ENCODE measurements at places on chromosomes 3 and 15.

DNA sequence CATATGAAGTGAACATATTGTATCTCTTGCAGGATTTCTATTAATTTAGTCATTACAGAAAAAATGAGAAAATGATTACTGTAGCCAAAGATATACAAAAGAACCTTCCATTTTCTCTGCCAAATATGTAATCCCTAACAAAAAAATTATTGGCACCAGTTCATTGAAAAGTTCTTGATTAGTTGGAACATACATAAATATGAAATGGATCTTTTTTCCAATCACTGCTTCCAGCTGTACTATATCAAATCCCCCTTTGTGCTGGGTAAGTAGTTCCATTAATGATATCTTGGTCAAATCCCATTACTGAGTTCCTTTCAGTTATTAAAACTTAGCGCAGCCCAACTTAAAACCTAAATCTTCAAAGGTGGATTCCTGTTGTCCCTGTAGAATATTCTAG is 263.8 kb downstream of the SLC9A9 start:
- no peak for ATAC-seq

GRCh38 chr3:31180274-31180673 is 285.8 kb upstream of the GADL1 start:
- ATAC-seq, result no peak

DNA sequence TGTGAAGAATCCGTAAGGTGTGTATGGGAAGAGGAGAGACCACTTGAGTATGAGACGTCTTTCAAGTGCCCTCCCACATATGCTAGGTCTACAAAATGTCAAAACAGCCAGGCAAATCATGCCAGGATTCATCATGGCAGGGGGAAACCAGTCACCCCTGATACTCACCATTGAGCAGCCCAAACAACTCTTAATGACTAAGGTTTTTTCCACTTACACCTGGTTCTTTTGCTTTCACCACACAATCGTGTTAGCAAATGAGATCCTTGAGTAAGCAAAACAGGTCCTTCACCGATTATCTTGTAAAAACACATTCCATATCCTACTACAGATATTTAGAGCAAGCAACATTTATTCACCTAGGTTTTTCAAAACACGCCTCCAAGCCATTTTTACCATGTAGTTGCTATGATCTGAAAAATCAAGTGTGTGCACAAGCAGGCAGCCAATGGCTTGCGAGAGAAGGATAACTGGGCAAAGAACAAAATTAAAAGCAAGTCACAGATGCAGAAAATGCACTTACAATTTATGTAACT is 177.5 kb upstream of the LPP start:
- no peak for ATAC-seq

DNA sequence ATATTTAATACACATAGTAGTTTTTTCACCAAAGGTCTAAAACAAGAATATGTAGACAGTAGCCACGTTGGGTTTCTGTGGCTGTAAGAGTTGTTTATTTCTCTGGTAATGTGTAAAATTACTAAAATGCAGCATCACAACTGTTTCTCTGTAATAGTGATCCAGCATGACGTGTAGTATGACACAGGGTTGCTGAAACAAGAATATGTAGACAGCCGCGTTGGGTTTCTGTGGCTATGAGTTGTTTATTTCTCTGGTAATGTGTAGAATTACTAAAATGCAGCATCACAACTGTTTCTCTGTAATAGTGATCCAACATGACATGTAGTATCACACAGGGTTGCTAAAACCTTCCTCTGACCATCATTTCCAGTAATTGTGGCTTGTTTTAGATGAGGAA is 153.6 kb upstream of the ZNF717 start:
- ATAC-seq, result no peak

DNA sequence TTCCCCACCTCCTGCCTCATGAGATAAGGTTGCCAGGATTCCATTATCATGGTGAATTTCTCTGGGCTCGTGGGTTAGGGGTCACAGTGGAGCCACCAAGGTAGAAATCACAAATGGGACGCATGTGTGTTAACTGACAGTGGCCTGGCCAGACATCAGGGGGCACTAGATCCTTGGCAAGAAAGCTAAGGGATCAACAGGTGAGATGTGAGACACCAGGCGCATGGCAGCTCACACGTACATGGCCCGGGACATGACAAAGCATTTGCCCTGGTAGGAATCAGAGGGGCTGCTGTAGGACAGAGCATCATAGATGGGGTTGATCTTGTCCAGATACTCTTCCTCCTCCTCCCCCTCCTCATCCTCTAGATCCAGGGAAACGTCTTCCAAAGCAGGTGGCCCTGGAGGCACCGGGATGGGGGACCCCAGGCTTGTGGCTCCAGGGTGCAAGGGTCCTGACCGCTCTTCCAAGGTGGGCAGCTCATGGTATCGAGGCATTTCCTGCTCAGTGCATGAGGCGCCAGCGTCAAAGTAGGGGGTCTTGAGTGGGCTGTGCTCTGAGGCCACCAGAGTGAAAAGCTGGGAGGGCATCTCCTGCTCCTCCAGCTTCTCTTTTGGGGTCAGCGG is 24.6 kb downstream of the ZBED2 start:
- ATAC-seq, result no peak

DNA sequence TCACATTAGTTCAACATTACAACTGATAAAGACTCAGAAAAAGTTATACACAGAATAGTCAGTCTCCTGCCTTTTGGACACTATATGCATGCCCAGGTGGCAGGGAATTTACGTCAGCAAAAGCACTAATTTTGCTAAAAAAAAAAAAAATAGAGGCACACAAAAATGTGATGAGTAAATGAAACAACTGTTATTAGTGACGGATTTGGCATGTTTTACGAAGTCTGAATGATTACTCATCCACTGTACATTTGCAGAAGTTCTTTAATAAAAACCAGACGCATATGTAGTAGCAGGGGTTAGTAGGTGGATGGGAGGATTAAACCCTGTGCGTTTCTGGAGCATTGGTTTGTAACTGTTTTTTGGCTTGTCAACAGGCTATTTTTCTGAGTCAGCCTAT is 99.0 kb downstream of the MITF start:
- ATAC-seq, result no peak

- no peak for ATAC-seq
These were observed 455.5 kb downstream of the MAGI1 start for GRCh38 chr3:65583188-65583587.

DNA sequence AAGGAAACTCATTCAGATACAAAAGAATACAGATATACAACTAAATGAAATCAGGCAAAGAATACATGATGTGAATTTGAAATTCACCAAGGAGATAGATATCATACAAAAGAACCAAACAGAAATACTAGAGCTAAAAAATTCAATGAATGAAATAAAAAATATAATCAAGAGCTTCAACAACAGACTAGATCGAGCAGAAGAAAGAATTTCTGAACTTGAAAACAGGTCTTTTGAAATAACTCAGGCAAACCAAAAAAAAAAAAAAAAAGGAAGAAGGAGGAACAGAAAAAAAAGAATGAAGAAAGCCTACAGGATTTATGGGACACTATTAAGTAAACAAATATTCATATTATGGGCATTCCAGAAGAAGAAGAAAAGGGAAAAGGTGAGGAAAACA is 137.8 kb downstream of the DMXL2 start:
- ATAC-seq, result no peak

DNA sequence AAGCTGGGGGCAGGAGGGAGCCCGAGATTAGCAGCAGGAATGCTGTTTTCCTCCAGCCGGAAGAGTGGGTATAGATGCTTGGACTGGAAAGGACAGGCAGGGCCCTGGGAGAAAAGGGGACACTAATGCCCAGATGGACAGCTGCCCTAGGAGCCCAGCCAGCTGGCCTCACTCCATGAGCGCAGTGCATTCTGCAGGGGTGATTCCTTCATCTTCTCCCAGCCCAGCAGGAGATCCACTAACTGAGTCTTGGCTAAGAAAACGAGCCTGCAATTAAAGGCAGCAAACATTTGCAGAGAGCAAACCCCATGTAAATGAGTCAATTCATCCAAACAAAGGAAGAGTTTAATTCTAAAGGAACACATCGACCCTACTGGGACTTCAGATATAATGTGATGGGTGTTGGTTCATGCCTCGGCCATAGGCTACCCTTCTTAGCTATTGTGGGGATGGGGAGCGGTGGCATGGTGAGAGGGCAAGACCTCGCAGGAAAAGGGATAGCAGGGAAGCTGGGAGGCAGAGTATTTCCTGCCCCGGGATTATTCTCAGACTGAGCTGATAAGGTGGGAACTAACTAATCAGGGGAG is 13.3 kb upstream of the MINAR1 start:
- no peak for ATAC-seq

DNA sequence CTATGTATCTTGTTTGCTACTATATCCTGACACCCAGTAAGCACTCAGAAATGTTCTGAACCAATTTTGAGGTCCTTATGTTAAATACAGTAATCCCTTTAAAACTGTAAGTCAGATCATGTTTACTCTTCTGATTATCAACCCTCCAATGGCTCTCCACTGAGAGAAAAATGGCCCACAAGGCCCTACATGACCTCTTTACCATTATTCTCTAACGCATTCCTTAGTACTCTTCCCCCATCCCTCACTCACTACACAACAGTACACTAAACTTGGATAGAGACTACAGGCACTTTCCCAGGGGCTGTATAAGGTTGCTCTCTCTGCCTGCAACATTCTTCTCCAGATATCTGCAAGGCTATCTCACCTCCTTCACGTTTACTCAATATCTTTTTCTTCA is 1.9 kb downstream of the TOPBP1 start:
- ATAC-seq, result no peak

DNA sequence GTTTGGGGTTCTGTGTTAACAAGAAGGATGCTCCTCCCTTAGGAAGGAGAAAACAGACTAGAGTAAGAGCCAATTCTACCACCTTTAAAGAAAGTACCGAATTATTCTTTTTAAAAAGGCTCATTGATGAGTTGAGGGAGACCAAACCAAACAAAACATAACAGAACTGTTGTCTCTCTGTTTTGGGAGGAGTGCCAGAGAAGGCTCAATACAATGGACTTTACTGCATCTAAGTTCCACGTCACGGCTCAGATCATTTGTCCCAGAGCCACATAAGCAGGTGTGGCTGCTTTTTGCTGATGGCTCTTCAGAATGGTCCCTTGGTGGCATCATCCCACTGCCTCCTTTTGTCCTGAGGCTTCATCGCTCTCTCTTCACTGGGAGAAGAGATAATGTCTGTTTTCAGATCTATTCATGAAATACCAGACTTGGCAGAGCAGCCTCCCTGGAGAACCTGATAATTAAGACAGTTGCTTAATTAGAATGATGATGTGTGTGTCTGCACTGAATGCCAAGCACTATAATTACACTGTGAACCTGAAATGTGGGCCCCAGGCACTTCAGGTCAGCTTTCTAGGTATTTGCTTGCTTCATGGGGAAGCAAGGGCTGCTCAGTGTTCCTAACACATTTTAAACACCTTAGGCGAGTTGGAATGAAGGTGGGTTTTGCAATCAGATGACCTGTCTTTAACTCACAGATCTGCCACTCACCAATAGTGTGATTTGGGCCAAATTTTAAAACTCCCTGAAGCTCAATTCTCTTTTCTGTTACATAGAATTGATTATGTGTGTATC is 335.2 kb upstream of the MCTP2 start:
- ATAC-seq, result no peak

DNA sequence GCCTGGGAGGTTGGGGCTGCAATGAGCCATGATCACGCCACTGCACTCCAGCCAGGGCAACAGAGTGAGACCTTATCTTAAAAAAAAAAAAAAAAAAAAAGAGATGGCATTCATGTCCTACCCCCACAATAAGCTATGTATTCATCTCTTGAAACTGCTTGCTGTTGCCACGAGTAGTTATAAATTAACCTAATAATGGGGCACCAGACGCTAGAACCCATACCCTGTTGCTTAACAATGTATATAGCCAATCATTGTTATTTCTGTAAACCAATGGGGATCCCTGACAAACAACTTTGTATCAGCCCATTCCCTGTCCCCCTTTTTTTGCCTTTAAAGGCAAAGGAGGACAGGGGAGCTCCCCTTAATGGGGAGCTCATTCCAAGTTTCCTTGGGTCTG is 2.8 kb upstream of the LACTB start:
- no peak for ATAC-seq

- no peak for ATAC-seq
These were observed 23.5 kb upstream of the ATP2C1 start for GRCh38 chr3:130870423-130870822.

DNA sequence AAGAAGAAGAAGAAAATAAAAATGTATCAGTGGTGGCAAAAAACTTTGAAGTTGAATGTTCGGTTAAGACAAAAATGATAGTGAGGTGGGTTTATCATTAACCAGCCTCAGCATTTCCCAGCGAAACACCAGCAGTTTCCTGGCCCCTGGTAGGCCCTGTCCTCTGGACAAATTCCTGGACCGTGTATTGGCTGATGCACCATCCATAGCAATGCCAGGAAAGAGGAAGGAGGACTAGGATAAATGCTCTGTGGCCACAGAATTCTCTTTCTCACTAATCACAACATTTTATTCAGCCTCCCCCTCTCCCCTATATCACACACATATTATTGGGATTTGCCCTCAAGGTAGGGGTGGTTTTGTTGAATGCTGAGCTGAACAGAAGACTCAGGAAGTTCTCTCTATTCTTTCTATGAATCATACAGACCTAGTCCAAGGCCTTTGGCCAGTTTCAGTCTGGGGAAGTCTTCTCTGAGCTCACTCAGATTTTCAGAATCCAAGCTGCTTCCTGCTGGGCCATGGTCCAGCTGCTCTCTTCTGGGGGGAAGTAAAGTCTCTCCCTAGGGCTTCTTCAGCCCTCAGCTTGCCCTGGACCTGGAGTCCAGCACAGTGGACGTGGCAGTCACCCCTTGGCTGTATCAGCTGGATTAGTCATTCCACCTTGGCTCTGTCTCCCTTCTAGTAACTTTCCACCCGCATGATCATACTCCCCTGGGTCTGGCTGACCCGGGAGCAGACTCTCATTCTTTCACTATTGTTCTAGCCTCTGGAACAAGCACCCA is 27.6 kb downstream of the SLC28A1 start:
- peak; percentile 62 for ATAC-seq

DNA sequence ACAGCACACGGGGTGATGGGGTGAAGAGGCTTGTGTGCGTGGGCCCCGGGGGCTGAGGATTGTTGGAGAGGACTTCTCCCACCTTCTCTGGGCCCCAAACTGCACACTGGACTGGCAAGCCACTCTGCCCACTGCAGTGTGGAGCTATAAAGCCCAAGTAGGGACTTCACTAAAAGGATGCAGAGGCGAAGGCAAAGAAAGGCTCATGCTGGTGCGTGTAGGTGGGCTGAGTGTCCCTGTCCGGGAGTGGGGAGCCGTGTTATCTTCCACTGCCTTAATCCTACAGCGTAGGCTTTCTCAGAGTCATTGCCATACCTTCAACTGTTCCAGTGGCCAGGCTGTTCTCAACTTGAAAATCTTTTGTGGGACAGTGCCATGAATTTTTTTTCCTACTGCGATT is 3.9 kb downstream of the PPARG start:
- ATAC-seq, result no peak

DNA sequence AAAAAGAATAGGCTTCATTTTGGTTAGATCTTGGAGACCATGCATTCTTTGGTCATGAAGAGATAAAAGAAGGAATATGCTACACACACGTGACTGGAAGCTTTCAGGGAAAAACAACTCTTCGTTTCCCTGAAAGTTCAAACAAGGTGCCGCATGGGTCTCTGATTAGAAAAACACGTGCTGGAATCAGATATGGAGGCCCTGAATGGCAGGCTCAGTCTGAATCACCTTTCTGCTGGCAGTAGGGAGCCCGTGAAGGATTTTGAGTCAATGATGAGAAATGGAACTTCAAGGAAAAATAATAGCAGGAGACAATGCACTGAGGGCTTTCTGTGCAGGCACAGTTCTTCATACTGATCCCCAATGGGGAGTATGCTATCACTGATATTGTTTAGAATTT is 99.8 kb upstream of the LRRN1 start:
- ATAC-seq, result no peak

Measured in esophagus mucosa (tissue), 1 donor.